Stimulated activated CD4-positive, alpha-beta T cell treated with anti-CD3 and anti-CD28 coated beads, Interleukin-12 subunit alpha, Interleukin-12 subunit beta, amount 100 ng/mL, for 24 hours (primary cell): ENCODE measurements at places on chromosomes 7 and 10.

DNA sequence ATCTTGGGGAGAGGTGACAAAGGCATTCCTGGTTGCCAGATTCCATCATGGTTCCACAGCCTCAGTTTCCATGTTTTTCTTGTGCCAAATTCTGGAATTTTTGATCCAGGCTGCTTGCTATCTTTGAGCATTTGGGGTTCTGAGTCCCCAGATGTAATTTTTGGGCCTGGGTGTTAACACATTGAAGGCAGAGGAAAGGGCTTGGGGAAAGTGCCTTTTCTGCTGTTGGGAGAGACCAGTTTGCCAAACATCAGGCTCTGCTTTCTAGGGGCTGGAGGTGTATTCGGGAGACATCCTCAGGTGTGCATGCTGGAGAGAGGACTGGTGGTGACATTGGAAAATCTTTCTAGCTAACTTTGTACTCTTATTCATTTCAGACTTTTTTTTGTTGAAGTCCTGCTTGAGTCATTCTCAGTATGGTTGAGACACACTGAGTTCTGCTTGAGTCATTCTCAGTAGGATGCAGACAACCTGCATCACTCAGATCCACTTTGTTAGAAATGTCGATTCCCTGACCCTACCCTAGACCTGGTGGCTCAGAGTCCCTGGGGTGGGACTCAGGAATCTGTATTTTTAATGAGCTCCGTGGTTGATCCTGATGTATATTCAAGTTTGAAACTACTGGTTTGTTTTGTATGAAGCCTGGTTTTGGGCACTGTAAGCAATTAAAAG is 101.0 kb downstream of the LRMDA start:
- no peak for DNase-seq

- DNase-seq, result no peak
Observed at GRCh38 chr7:33814936-33815335, 90.4 kb upstream of the BMPER start.

DNA sequence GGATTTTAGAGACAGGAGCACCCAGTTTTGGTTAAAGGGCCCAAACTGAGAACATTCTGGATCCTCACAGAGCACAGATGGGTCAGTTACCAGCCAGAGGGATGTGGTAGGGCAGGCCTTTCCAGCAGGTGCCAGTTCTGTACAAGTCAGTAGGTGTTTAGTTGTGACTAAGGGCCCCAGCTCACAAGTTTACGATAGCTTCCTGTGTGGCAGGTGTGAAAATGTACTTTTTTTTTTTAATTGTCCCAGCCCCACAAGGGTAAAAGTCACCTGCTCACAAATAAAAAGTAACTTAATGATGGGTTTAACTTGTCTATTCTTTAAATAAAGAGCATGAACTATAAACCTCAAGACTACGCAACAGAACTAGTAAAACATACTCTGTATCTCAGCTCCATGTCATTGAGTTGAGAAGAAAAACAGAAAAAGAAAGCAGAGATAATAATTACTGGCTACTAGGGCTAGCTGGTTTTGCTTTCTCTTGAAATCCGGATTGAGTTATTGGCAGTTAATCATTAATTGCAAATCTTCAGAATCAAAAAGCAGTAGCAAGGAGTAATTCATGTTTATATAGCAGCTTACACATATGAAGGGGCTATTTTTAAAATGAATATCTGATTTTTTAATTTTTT is 15.4 kb downstream of the NFE2L3 start:
- DNase-seq, result no peak

DNA sequence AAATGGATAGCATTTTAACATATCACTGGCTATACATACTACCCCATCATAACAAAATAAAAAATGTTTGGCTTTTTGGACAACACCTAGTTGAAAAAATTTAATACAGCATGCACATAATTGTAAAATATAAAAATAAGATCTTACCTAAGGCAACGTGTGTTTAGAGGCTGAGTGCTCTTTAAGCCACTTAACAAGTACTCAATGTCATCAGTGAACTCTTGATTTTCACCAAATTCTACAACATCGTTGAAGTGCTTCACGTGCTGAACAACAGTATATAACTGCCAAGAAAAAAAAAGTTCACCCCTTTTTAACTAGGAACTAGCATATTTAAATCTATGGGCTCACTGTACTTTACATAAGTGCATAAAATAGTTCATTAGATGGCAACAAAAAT is 49.5 kb downstream of the WAPL start:
- no peak for DNase-seq

DNA sequence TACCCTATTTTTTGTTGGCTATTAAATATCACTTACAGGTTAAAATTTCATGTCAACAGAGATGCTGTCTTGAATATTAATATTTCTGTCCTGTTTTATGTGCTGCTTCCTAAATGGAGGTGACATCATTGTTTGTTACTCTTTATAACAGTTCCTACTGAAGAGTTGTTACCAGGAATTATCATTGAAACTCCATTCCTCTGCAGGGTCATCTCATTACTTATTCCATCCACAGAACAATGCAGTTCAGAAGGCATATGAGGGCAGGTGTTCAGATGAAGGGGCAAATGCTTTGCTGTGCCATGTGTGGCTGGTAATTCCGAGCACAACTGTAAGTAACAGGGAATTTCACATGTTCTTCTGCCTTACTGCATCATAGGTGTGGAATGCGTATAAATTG is 113.4 kb downstream of the ANK3 start:
- DNase-seq, result no peak

- DNase-seq, result no peak
Observed at GRCh38 chr10:89942217-89942616, 240.8 kb downstream of the KIF20B start.

DNA sequence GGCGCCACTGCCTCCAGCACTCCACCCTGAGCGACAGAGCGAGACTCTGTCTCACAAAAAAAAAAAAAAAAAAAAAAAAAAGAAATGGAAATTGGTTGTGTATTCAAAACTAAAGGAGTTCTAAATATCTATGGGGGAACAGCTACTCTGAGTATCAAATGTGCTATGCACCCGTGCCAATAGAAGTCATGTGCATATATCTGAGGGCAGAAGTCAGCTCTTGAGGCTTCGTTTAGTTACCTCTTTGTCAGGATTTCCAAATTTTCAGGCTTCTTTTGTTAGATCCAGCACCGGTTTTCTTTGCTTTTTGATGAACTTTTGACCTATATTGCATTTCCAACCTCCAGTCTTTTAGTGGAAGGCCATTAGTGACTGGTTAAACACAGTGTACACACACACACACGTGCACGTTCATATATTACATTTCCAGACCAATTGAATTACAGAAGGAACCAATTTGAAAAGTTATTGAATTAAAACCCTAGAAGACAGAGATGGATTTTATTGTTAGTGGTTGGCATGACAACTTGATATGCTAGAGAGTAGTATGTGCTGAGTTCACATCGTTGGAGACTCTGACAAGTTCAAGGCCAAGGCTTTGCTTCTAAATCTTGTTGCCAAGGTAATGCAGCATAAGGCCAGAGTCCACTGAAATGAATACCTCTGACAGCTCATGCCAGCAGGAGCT is 33.1 kb upstream of the ADD3 start:
- no peak for DNase-seq

- DNase-seq, result no peak
Observed at GRCh38 chr10:88490231-88490980, 92.7 kb downstream of the RNLS start.

DNA sequence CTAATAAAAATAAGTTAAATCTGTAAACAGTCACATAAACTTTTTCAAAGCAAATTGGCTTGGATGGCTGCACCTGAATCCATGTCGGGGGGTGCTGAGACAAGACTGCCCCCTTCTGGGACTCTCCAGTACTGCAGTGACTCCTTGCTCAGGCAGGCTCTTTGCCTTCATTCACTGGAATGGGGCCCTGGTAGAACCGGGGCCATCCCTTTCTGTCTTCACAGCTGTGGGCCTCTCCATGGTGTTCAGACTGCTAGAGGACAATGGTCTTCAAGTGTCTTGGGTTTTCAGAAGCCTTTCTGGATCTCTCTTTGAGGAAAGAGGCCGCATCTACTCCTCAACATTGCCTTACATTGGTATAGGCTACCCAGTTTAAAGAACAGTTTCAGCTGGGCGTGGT is 16.1 kb upstream of the IMPDH1 start:
- DNase-seq, result peak; percentile 86

DNA sequence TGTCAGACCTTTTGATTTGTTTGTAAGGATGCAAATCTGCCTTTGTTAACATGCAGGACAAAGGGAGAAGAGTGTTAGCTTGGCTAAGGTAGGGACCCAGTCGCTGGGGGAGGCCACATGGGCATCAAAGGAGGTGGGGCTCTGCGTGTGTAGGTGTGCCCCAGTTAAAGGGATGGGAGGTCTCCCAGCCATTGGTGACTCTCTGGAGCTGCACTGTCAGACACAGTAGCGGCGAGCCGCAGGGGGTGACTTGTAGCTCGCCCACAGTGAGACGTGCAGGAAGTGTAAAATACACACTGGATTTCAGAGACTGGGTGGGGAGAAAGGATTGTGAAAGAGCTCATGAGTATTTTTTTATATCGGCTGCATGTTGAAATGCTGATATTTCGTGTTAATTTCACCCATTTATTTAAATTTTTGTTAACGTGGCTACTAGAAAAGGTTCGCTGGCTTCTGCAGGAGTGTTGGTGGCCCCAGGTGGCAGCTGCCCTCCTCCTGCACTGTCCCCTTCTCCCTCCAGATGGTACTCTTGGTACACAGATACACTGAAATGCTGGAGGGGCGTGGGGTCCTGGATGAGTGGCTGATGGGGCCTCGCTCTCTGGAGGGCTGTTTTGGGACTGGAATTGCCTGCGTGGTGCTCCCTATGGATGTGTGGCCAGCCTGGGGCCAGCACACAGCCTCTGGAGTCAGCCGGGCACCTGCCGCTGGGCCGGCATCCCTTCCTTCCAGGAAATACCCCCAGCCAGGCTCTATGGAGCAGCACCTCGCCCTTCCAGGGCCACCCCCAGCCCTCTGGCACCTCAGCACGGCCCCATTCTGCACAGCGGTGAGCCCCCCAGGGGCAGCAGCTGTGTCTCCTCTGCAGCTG is 59.2 kb downstream of the LHPP start:
- no peak for DNase-seq

DNA sequence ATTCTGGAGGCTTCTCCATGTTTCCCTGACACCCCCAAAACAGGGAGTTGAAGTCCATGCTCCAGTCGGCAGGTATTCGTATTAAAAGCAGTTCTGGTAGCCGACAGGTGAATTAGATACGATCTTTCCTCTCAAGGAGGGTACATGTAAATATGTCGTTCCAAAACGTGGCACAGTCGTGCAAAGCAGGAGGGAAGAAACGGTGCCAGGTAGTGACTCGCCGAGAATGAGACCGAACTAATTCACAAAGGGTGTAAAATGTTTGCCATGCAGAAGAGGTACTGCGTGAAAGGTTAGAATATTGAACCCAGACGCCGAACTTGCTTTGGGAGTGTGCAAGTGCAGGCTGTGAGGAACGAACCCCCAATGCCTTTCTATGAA is 483 bp downstream of the EDRF1 start:
- DNase-seq, result no peak

DNA sequence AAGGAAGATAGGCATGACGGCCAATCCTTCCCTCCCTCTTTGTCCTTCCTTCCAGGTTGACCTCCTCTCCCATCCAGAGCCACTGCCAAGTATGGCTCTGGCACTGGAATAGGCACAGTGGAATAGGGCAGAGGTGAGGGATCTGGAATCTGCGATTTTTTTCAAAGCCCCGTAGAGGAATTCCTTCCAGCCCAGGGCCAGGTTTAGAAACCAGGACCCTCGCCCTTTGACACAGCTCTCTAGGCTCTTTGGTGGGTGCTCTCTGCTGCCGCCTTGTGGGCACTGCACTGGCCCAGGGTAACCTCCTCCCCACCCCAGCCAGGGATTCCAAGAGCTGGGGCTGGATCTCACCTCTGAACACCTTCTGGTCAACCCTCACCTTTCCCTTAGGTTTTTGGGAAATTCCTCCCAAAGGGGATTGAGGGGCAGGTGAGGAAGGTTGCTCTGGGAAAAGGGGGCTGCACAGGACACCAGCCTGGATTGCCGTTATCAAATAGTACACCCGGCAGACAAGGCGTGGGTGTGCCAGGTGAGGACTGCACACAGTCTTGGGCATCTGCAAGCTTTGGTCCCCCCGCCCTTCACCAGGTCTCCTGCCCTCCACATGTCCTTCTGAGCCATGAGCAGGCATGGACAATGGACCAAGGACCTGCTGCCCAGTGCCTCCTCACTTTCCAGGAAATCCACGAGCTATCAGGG is 22.8 kb downstream of the C10orf105 start:
- peak; percentile 26 for DNase-seq

DNA sequence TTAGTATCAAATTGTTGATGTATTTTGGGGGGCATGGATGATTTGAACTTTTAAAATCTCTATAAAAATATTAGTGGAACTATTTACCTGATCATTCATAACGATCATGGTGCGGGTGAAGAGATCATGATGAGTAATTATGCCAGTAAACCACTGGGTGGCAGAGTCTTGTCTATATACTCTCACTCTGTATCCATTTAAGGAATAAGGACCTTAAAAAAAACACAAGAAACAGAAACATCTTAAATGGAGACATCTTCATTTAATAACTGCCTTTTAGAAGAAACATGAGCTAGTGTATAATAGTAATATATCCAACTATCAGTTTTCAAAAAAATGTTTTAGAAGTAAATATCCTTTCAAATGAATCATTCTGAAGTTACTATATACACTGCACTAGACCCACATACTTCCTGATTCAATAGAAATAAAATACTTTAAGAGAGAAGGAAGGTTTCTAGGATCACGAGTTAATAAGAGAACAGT is 84.0 kb downstream of the NRBF2 start:
- no peak for DNase-seq

GRCh38 chr10:114831186-114831867 is 9.7 kb downstream of the FHIP2A start:
- DNase-seq, result no peak

DNA sequence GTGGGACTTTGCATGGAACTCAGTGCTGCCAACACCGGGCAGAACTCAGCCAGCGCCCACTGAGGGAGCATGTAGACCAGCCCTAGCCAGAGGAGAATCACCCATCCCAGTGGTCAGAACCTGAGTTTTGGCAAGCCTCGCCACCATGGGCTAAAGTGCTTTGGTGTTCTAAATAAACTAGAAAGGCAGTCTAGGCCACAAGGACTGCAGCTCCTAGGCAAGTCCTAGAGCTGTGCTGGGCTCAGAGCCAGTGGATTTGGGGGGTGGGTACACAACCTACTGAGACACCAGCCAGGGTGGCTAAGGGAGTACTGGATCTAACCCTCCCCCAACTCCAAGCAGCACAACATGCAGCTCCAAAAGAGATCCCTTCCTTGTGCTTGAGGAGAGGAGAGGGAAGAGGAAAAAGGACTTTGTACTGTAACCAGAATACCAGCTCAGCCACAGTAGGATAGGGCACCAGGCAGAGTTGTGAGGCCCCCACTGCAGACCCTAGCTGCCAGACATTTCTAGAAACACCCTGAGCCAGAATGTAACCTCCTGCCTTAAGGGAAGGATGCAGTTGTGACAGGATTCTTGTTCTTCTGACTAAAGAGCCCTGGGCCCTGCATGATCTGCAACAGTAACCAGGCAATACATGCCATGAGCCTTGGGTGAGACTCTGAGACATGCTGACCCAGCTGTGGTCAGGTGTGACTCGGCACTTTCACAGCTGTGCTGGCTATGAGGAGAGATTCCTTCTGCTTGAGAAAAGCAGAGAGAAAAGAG is 24.4 kb downstream of the GSDME start:
- DNase-seq, result no peak
